ENCODE measurements at places on chromosomes 1 and 21.
A peak's percentile ranks its signal among the peaks of the same experiment; 100 is the strongest.

GRCh38 chr1:31624731-31625514, 7.4 kb downstream of the HCRTR1 start:
- no peak for DNase-seq

- DNase-seq = peak; percentile 42
Measured at GRCh38 chr1:235199441-235199840, 38.4 kb upstream of the RBM34 start.

- DNase-seq = peak; percentile 35
Measured at GRCh38 chr1:229579059-229579673, 20.7 kb upstream of the ABCB10 start.

DNA sequence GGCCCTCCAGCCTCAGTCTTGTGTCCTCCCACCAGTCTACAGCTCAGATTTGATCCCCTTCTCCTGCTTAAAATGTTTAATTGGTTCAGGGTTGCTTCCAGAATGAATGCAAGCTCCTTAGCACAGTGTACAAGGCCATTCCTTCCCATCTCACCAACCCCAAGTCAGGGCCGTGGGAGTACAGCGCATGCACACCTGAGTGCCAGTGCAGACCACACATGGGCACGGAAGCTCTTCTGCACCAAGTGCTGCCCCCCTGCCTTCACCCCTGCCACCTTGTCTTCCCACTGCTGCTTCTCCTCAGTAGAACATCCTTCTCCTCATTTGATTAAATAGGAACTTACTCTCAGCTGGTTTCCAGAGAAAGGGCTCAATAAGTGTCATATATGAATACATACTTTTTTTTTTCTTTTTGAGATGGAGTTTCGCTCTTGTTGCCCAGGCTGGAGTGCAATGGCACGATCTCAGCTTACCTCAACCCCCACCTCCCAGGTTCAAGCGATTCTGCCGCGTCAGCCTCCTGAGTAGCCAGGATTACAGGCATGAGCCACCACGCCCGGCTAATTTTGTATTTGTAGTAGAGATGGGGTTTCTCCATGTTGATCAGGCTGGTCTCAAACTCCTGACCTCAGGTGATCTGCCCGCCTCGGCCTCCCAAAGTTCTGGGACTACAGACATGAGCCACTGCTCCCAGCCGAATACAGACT, 9.3 kb downstream of the PMF1 start:
- DNase-seq = no peak

DNA sequence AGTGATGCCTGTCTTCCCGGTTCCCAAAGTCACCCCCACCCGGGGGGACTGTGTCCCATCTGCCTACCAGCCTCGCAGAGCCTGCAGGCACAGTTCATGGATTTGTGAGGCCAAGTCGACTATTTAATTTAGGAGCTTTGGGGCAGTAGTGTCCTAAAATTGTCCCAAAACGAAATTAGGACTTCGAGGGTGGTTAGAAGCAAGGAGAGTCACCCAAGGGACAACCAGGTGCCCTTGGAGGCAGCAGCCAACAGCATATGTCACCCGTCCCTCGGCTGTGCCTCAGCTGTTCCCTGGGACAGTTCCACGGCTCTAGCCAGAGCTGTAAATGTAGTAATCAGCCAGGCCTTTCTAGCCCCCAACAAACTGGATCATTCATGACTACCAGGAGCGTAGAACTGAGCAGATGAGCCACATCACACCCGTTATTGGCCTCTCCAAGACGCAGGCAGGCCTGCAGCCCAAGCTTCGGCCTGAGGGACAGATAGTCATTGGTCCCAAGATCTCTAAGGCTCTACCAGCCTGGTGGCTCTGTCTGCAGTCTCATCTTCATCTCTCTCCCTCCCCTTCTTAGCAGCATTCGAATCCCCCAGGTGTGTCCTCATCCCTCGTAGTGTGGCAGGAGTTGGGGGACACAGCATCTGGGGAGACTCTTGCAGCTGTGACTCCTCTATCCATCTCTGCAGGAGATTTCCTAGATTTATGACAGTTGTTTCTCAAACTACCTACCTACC, 2.9 kb downstream of the PAX7 start:
- DNase-seq = no peak

DNA sequence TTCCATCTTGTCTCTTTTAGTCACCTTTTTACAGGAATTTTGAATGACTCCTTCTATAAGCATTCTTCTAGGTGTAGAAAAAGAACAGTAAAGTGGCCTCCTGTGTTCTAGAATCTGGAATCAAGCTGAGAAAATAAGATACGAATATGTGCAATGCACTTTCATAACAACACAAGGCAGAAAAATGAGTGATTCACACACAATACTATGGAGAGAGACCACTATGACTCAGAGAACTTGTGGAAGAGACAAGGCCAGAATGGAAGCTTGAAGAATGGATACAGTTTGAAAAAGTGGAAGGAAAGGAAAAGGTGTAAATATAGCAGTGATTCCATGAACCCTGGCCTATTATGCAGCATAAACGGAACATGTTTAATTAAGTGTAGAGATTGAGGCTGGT, 57.1 kb upstream of the SAMSN1 start:
- peak; percentile 52 for DNase-seq

GRCh38 chr1:151775894-151776664, 12.8 kb upstream of the MRPL9 start:
- DNase-seq = no peak

GRCh38 chr1:31730336-31731048, 26.7 kb upstream of the COL16A1 start:
- no peak for DNase-seq

DNA sequence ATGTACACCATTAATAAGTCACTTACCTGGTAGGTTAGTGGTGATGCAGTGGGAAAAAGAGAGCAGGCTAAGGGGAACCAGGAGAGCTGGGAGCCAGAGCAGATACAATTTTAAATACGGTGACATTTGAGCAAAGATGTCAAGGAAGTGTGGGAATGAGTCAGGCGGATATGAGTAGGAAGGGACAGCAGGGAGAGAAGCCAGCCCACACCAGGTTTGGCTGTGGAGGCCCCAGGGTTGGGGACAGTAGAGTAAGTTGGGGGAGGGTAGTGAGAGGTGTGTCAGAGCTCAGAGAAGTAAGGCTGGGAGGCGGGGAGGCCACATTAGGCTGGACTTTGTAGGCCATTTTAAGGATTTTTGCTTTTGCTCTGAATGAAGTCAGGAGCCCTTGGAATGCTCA, 482.0 kb downstream of the DISC1 start:
- no peak for DNase-seq

GRCh38 chr21:25456672-25457071, 150.6 kb downstream of the MRPL39 start:
- DNase-seq = peak; percentile 85

DNA sequence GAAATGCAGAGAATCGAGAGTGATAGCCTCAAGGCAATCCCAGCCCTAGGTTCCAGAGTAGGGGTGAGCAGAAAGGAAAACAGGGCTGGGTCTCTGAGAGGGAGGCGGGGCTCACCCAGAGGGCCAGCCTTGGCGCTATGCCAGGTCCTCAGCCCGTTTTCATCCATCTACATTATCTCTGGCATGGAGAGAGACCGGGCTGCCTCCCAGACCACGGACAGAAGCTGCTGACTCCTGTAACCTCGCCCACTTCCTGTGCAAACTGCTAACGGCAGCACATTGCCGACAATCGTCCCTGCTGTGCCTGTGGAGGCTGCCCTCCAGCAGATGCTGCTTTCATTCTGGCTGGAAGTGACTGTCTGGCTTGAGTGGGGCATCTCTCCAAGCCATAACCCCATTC, 569.1 kb downstream of the NPHP4 start:
- DNase-seq = no peak

- no peak for DNase-seq
Measured at GRCh38 chr1:150089846-150090520, 22.4 kb downstream of the VPS45 start.

DNA sequence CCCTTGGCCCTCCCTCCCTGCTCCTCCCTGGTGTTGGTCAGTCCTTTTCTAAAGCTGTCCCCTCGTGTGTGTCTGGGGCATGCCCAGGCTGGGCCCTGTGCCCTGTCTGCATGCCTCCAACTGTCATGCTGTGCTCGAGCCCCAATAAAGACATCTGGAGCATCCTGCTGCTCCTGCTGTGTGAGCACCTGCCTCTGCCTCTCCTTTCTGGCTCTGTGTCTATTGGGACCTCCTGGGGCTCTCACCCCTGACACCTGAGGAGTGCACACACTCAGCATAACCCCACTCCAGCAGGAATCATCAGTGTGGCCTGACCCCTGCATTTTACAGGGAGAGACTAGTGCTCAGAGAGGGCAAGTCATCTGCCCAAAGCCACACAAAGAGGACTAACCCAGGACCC, 23.7 kb downstream of the KCNC4 start:
- DNase-seq = no peak

- no peak for DNase-seq
Measured at GRCh38 chr1:29777522-29777921, 541.2 kb downstream of the PTPRU start.

- peak; percentile 84 for DNase-seq
Measured at GRCh38 chr1:184888505-184888904, 85.8 kb downstream of the NIBAN1 start.

- DNase-seq = no peak
Measured at GRCh38 chr1:185207170-185207569, 50.2 kb downstream of the SWT1 start.

GRCh38 chr1:30618335-30618747, 105.0 kb downstream of the MATN1 start:
- DNase-seq = peak; percentile 25

DNA sequence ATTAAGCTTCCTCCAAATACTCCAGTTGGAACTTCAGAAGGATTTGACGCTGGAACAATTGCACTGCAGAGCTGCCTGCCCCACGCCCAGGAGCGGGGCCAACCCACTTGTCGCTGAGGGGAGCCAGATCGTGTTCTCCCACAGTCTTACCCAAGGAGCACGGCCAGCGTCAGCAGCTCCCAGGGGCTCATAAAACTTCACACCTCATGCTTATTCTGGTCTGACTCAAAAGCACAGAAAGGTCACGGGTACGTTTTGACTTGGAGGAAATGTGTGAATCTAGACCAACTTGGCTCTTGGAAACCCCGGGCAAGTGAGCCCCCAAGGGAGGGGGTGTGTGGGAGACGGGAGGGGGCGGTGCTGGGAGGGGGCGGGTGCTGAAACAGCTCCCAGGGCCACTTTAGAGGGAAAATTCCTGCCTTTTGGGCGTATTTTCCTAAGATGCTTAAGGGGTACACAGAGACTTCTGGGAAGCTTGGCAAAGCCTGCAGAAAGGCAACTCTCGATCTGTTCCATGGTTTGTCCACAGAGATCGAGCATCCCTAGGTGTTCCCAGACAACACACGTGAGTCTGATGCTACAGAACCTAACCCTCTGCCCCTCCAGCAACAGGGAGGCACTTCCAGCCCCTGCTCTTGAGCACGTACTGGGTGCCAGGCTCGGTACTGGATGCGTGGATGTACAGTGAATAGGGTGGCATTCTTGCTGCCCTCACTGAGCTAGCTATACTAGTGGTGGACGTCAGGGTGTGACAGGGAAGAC, 98.9 kb downstream of the DHRS3 start:
- peak; percentile 86 for DNase-seq

- DNase-seq = no peak
Measured at GRCh38 chr1:189970331-189971230, 507.1 kb downstream of the BRINP3 start.

GRCh38 chr21:29349702-29350101, 51.0 kb downstream of the BACH1 start:
- DNase-seq = peak; percentile 56

DNA sequence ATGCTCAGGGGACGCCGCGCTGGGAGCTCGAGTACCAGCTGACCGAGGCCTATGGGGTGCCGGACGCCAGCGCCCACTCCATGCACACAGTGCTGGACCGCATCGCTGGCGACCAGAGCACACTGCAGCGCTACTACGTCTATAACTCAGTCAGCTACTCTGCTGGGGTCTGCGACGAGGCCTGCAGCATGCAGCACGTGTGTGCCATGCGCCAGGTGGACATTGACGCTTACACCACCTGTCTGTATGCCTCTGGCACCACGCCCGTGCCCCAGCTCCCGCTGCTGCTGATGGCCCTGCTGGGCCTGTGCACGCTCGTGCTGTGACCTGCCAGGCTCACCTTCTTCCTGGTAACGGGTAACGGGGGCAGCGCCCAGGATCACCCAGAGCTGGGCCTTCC, 1.3 kb upstream of the XKR8 start:
- DNase-seq = no peak

DNA sequence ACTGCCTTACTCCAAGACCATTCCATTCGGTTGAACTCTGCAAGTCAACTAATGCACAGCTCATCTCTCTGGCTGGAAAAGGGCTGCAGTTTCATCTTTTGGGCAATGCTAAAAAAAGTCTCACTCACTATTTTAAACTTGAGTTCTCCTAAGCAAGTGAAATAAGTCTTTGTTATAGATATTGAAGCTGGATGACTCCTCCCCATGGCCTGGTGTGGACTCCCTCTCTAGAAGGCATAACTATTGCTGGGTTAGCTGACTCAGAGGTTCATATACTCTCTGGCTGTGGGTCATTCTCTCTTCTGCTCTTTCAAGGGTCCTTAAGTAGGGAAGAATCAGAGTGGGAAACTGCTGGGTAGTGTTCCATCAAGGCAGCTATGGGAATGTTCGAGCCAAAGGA, 88.0 kb downstream of the XCL2 start:
- no peak for DNase-seq

GRCh38 chr1:180252638-180253536, 22.8 kb downstream of the LHX4 start:
- peak; percentile 34 for DNase-seq

- DNase-seq = no peak
Measured at GRCh38 chr21:33022828-33023573, 2.7 kb upstream of the OLIG2 start.

GRCh38 chr1:56029319-56030003, 549.9 kb downstream of the PLPP3 start:
- no peak for DNase-seq

DNA sequence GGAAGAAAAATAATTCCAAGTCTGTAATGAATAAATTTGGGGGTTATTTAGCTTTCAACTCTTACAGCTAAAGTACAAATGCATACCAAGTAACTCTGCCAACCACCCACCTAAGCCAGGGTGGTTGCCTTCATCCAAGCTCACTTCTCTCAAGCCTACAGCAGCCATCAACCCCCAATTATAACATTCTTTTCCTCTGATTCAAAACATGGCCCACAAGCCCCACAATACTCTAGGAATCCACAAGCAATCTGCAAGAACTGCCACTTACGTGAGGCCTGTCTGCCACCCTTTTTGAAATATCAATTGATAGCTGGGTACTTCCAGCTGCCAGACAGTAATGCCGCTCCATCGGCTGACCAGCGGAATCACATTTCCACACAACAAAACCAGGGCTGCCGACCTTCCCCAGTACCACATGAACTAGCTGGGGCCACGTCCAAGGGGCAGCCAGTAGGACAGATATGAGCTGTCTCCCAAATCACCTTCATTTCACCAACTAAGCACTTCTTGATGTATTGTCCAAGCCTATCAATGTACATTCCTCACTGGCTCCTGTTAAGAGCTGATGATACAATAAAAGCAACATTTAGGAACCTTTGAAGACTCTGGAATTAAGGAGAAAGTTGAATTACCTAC, 3.2 kb downstream of the LBR start:
- DNase-seq = peak; percentile 84

DNA sequence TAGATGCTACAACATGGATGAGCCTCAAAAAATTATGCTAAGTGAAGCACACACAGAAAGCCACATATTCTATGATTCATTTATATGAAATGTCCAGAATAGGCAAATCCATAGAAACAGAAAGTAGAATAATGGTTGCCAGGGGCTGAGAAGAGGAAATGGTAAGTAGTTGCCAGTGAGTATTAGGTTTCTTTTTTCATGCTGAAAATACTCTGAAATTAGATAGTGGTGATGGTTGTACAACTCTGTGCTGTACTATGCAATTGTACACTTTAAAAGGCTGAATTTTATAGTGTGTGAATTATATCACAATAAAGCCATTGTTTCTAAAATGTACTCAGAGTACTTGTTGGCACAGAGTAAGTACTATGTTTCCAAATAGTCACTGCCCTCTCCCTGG, 15.5 kb upstream of the GFI1 start:
- peak; percentile 51 for DNase-seq
